ENCODE measurements at places on chromosomes 3 and 15.

- DNase-seq, result no peak
Observed at GRCh38 chr15:101647251-101647650, 4.9 kb downstream of the TM2D3 start.

DNA sequence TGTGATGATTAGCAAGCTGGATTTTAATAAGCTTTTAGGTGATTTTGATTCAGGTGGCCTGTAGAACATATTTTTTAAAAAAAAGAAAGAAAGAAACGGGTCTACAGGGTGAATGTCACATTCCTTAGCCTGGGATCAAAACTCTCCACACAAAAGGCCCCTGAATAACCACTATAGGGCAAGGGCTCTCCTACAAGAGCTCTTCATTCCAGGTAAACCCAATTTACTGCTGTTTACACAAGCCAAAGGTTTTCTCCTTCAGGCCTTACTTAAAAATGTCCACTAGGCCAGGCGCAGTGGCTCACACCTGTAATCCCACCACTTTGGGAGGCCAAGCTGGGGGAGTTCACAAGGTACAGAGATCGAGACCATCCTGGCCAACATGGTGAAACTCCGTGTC lies 8.3 kb downstream of the MSL2 start:
- DNase-seq, result no peak

- DNase-seq, result no peak
Observed at GRCh38 chr15:70530503-70530902, 232.9 kb downstream of the UACA start.

DNA sequence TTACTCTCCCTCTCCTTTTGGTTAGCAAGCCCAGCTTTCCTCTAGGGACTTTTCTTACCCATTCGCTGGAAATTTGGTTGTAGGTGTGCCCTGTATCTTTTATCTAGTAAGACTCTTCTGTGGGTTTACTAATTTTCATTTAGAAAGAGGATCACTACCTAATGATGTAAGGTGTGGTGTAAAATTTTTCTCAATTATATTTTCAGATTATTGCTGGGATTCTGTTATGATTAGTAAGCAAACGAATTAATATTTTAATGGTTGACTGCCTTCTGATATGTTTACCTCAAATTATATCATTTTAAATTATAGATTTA lies 28.5 kb downstream of the PLCL2 start:
- no peak for DNase-seq

DNA sequence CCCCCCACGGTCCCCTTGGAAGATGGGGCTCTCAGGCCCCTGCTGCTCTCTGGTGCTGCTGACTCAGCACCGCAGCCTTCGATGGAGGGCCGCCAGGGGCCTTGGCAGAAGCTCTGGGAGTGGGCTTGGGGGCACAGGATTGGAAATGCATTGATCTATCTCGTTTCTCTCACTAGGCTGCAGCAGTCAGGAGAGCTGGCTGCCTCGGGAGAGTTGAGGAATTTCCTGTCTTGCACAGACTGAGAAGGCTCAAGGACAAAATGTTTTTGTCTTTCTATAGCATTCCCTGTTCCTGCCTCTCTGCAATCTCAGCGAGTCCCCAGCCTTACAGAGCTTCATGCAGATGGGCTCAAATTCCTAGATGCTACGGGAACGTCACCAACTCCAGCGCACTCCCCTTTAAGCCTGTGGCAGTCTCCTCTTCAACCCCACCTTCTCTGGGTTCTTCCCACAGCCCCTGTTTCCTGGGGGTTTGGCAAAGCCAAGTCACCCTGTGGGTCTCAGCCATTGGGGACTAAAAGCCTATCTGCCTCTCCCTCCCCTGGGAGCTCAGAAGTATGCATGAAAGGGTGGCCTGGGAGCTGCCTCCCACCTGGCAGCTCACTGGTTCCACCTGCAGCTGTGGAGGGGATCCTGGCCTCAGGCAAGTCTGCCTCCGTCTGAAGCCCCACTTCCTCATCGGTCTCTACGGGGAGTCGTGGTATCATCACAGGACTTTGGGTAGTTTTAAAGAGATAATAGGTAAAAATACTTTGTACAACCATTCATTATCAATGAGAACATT lies 127.4 kb upstream of the HACD2 start:
- no peak for DNase-seq

- no peak for DNase-seq
Observed at GRCh38 chr3:184652465-184652864, 59.4 kb downstream of the MAGEF1 start.
